ENCODE measurements at places on chromosomes 1 and 21.

DNA sequence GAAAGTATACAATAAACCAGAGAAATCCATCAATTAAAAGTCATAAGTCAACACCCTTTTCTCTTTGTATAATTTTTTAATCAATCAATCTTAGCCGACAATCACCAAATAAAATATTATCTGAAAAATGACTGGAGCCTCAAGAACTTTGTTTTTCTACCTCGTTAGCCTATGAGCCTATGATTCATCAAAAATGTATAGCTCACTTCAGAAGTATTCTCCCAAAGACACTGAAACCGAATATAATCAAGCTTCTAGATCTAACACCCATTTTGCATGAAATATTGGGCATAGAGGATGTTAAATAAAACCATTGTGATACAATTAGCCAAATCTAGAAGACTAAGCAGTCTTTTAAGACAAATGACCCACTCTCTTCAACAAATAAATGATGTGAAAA is 17.8 kb upstream of the RSBN1 start:
- no peak for DNase-seq

GRCh38 chr1:145942405-145942804 is 15.1 kb upstream of the RBM8A start:
- DNase-seq: no peak

DNA sequence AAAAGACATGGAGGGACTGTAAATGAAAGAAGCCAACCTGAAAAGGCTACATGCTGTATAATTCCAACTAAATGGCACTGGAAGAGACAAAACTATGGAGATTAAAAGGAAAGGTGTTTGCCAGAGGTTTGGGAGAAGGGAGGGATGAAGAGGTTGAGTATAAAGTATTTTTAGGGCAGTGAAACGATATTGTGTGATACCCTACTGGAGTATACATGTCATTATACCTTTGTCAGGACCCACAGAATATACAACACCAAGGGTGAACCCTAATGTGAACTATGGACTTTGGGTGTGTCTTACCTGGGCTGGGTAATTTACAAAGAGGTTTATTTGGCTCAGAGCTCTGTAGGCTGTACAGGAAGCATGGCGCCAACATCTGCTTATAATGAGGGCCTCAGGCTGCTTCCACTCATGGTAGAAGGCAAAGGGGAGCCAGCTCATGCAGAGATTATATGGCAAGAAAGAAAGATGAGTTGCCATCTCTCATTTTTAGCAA is 73.4 kb downstream of the CD2 start:
- no peak for DNase-seq

DNA sequence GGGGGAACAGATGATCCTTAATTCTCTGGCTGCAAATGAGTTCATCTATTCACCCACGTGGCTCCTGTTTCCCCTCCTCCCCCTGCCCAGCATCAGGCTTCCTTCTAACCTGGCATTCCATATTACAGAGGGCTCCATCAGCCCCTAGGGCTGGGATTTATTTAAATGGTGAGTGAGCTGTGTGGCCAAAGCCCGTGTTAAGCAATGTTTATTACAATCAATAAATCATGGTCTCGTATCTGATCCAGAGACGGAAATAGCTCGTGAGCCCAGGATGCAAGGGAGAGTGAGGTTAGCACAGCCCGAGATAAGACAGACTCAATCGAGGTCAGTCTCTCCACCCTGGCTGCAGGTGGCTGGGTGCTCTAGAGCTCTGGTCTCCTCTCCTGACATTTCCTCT is 43.1 kb upstream of the IGSF21 start:
- no peak for DNase-seq

GRCh38 chr1:21631944-21632887 is 36.9 kb downstream of the RAP1GAP start:
- DNase-seq: no peak

- no peak for DNase-seq
Observed at GRCh38 chr21:20004367-20004766, 993.8 kb upstream of the NCAM2 start.

DNA sequence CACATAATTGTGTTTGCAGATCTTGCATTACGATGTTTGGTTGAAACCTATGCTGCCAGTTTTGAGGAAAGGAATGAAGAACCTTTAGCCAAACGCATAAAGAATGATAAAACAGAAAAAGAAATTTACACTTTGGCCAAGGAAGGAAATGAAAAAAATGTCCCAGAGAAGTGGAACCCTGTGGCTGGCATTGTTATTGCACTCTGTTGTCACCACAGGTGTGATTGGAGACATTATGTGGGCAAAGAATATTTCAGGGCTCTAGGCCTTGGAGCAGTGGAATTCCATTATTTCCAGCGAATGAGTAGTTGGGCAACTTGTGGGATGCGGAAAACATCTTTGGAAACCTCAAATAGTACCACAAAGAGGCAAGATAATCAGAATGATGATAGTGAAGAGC is 14.9 kb downstream of the TRMT13 start:
- DNase-seq: no peak

- no peak for DNase-seq
Observed at GRCh38 chr1:61372944-61373343, 290.6 kb downstream of the NFIA start.

GRCh38 chr1:1337793-1338147 is 6.7 kb downstream of the TAS1R3 start:
- DNase-seq: no peak

DNA sequence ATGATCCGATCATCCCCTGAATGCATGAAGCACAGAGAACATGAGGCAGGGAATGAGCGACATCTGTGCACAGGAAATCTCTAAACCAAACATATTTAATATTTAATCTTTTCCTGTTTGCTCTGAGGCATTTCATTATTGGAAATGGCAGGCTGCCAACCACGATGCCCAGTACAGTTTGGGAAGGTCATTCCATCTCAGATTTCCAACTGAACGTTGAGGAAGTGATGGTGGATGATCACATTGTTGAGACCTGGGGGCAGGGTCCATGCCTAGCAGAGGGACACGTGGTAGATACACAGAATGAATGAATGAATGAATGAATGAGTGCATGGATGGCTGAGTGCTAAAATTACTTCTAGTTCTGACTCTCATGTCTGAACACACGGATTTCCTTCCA is 15.9 kb upstream of the FASLG start:
- DNase-seq: no peak

DNA sequence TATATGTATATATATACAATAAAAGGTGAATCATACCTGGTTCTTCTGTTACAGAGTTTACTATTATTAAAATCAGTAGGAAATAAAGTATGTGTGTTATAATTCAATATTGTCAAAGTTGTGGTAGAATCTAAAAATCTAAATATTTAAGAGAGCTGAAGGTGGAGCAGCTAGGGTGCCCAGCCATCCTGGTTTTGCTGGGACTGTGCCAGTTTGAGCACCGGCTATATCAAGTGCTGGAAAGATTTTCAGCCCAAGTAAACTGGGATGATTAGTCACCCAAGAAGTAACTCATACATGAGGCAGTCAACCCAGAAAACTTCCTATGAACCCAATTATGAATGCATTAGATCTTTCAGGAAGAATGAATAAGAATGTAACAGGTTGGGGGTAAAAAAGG is 16.9 kb upstream of the KRTAP19-5 start:
- no peak for DNase-seq

DNA sequence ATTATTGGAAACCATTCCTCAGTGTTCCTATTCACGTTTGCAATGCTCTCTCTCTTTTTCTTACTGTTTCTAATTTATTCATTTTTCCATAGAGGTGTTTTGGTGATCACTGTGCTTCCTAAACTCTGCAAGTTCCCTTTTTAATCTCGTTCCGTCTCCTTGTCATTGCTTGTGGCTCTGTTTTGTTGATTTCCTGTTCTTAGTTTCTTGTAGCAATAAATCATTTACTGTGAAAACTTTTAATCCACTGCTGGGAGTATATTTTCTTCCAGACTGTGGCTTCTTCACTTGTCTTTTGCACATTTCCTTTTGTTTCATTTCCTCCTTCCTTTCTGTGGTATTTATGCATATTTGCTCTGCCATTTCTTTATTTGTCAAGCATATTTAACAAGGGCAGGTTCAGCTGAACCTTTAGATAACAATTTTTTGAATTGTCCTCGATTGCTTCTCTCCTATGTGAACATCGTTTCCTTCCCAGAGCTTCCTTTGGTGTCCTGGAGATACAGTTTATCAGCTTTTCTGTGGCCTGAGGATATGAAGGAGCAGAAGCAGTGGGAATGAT is 3.6 kb downstream of the B3GALT5 start:
- DNase-seq: no peak

- no peak for DNase-seq
Observed at GRCh38 chr21:37983336-37984095, 67.3 kb upstream of the KCNJ6 start.

- DNase-seq: no peak
Observed at GRCh38 chr1:148263906-148264255, 111.8 kb upstream of the NBPF11 start.

DNA sequence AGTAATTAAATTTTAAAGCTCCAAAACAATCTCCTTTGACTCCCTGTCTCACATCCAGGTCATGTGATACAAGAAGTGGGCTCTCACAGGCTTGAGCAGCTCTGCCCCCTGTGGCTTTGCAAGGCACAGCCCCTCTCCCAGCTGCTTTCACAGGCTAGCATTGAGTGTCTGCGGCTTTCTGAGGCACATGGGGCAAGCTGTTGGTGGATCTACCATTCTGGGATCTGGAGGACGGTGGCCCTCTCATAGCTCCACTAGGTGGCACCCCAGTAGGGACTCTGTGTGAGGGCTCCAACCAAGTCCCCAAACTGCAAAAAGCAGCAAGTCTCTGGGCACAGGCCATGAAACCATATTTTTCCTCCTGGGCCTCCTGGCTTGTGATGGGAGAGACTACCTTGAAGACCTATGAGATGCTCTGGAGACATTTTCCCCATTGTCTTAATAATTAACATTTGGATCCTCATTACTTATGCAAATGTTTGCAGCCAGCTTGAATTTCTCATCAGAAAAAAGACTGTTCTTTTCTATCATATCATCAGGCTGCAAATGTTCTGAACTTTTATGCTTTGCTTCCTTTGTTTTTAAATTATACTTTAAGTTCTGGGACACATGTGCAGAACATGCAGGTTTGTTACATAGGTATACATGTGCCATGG is 554.1 kb upstream of the OLFM3 start:
- DNase-seq: peak; percentile 12

- no peak for DNase-seq
Observed at GRCh38 chr1:58158506-58159433, 387.8 kb downstream of the OMA1 start.
